ENCODE measurements at places on chromosomes 2 and 18.

DNA sequence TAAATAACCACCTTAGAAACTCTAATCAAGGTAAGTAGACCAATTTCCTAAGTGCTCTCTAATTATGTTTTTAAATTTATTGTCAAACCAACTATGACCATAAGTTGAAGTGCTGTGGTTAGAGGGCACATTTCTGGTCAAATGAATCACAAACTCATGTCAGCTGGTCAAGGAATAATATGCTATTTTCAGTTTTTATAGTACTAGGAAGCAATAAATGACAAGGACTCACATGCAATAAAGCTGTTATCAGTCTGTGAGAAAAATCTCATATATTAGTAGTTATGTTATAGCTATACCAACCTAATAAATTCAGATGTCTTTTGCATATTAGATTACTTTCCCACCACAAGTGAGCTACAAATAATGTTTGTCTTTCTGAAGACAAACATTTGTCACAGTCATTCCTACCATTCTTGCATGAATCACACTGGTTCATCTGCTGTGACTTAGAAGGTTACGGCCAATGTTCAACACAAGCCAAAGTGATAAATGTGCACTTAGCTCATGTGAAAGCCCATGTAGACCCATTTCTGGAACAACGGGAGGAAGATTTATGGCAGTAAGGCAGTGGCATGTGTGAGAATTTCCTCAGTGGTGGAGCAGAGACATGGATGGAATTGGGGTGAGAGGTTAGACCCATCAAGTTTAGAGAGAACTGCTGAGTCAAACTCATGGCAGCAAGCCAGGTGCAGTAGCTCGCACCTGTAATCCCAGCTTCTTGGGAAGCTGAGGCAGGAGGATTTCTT, 27.4 kb upstream of the CCNYL1 start:
- no peak for DNase-seq

- no peak for DNase-seq
Measured at GRCh38 chr2:119304847-119305246, 61.8 kb downstream of the C2orf76 start.

DNA sequence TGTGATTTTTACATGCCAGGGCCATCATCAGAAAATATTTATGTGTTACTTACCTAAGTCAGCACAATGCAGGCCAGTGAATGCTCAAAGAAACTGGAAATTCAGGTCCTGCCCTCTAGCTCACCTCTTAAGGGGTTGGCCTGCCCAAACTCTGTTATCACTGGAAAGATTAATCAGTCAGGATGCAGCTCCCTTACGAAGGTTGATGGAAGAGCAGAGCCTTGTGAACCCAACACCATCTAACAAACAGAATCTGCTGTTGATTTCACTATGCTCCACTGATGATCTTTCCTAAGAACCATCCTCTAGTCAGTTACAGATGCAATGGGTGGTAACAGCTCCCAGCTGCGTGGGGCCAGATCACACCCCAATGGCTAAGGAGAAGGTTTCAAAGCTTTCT, 38.2 kb downstream of the SOX11 start:
- no peak for DNase-seq

GRCh38 chr18:53689886-53690285, 534.6 kb downstream of the MBD2 start:
- no peak for DNase-seq

DNA sequence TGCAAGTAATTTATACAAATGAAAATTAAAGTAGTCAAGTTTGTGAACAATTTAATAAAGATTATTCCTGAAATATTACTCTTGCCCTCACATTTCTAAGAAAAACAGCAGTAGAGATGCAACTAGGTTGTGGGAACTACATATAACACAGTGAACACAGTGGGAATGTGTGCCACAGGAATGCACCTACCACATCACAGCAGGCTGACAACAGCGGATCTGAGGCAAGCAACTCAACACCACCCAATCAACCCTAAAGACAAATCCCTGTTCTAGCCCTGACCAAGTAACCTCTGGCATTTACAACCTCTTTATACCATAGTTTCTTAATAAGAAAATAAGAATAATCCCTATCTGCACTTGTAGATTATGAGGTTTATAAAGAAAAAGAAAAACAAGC, 23.4 kb downstream of the MBOAT2 start:
- DNase-seq, result no peak

DNA sequence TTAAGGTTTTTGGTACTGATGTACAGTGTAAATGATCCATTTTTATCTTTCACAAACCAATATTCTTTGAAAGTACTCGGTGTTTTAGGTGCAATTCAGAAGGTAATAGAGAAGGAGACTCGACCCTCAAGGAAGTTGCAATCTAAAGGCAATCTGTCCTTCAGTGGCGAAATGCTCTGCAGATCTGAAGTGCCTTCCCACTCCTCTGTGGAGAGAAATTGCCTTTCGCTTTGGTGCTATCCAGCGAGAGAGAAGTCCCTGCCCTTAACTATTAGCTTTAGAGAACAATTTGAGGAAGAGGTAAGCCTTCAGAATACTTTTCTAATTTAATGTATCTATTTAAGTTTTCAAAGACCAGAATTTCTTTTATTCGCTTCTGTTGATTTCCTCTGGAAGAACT, 371.8 kb upstream of the FANCL start:
- no peak for DNase-seq

- no peak for DNase-seq
Measured at GRCh38 chr18:37598966-37599896, 33.6 kb upstream of the CELF4 start.

- no peak for DNase-seq
Measured at GRCh38 chr18:3248062-3248657, 559 bp downstream of the MYL12A start.

DNA sequence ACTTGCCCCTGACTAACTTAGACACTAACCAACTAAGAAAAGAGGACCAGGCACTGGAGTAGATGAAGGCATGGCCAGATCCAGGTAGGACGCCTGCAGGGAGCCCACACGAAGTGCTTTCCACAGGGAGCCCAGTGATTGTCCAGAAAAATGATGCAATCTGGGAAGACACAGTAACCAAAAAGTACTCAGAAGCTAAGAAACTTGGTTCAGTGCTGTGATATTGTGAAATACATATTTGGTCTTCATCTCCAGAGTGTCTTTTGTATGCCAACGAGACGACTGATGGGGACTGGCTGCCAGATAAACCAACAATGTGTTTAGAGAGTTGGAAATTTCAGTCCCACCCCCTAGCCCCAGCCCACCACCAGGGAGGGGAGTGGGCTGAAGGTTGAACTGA, 135.0 kb downstream of the SP3 start:
- peak; percentile 21 for DNase-seq

- no peak for DNase-seq
Measured at GRCh38 chr18:7779211-7779610, 212.1 kb downstream of the PTPRM start.

DNA sequence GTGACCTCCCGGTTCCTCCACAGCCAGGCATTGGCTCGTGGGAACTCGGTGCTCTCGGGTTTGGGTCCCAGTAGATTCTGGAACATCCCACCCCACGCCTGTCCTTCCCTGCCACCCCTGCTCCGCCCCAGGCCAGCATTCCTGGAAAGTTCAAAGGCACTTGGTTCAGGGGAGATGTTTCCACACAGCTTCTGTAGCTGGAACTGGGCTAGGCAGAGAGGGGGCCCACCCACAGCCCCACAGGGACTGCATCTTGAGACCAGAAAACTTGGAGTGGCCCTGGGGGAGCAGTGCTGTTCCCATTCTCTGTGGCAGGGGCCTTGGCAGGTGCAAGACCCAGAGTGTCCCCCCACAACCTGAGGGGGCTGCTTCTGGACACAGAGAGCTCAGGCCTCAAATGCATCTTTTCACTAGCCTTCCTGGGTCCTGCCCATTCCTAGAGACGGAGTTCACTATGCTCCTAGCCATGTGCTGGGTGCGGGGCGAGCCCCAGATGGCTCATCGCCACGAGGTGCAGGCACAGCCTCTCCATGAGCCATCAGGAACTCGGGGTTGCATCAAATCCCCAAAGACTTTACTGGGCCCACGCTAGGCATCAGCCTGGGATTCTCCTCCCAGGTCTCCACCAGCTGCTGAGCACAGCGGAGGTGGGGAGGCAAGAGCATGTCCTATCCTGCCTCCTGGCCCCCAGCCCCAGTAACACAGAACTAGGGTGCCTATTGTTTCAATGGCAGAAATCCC, 68.7 kb downstream of the ZFP36L2 start:
- no peak for DNase-seq

DNA sequence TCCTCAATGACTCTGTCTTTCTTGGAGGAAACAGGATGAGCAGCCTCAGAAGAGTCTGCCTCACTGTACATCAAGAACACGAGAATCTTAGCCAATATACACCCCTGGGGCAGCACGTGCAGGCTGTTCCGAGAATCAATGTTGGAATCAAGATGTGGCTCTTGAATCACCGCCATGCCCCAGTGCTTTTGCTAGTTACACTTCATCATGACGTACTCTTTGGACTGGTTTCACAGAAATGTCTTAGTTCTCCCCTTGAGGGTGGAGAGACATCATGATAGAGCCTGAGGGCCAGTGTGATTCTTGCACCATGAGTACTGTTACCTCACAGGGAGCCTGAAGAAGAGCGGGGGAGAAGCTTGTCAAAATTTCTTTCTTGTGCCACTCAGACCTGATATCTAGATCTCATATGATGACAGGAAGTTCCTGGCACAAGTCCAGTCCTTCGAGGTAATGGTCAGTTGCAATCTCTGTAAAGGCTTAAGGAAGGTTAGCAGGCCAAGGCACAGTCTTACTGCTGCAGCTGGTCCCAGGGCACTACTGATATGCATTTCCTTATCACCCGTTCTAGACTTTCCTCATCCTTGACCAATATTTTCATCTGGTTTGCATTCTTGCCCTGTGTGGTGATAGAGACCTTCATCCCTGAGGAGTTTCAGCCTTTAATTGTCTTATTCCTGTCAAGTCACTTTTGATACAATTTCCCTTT, 28.2 kb upstream of the STAT4 start:
- DNase-seq, result peak; percentile 82

GRCh38 chr2:178284613-178285286, 90.4 kb downstream of the OSBPL6 start:
- no peak for DNase-seq

DNA sequence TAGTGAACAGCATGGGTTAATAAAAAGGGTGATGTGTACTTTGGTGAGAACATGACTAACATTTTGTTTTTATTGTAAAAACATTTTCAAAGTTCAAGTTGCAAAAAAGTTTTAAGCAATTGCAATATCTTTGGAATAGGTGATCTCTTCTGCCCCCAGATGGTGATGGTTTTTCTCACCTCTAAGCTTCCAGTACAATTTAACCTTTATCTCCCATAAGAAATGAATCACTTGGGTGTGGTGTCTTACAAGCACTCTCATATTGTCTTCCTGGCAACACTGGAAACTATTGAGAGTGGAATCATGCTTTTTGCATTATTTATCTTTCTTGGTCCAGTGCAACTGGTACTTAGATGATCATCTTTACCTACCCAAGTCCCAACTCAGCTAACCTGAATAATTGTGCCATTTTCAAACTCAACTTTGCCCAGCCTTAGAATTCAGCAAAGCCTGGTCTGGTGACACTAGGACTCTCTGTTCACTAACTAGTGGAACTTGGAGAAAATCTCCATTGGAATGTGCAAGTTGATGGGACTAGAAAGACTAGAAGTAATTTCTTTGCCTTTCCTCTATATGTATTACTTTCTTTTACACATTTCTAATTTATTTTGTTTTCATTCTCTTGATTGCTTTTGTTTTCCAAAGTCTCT, 964.7 kb upstream of the ZEB2 start:
- DNase-seq, result no peak

- no peak for DNase-seq
Measured at GRCh38 chr2:232528746-232529460, 2.9 kb downstream of the CHRND start.

All from tibial artery (tissue), 4 donors.